ENCODE measurements at places on chromosomes 12 and 14.

GRCh38 chr14:50352584-50352983, 40.5 kb downstream of the DMAC2L start:
- no peak for DNase-seq

DNA sequence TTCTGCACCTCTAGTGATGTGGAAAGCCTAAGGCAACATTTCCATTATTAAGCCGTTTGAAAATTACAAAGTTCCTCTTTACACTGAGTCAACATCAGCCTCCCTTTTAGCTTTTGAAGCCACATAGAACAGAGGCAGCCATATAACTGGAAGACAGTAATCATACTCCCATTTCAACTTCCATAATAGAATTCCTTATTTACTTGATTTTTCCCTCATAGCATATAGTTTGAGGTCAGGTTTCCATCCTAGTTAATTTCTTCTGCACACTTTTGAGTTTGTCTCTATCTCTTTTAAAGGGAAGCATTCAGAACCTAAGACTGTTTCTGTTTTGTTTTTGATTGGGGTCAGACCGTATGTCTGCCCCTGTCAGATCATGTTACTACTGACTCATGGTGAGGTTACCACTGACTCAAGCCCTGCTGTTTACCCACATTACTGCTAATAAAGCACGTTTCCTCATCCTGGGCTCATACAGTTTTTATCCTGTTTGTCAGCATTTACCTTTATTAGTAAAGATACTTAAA, 161.0 kb downstream of the SLC38A4 start:
- no peak for DNase-seq

DNA sequence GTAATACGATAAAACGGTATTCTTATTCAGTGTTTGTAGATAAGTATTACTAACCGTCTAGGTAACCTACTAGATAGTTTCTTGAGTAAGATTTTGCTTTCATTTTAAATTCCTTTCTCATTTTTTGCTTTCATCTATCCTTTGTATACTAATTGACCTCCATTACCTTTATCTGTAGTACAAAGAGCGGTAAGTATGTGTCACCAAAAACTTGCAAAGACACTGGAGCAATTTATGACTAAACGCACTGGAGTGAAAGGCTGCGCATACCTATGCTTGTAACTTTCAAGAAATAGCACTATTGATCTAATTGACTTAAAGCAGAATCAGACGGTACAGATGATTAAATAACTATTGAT, 1.7 kb downstream of the ARHGAP5 start:
- DNase-seq: no peak

DNA sequence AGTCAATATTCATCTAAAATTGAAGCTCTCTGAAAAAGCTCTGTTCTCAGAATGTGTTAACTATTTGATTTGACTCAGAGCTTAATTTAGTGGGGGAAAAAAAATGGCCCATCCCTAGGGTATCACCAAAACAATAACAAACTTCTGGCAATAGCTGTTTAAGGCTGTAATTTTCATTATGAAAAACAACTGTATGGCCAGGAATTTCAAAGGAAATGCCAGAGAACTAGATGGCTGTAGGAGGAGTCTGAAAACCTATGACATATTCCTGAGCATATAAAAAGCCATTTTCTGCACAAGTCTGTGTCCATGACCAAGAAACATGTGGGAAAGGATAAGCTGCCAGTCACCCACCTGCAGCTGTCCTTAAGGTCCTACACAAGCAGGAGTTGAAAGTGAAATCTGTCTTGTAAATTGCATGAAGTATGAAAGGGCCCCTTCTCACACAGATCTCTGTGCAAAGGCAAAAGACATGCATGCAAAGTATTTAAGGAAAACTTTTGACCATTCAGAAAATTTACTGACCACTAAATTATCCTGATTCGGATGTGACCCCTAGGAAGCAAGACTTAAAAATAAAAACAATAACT, 299.1 kb downstream of the BTG1 start:
- DNase-seq: no peak

DNA sequence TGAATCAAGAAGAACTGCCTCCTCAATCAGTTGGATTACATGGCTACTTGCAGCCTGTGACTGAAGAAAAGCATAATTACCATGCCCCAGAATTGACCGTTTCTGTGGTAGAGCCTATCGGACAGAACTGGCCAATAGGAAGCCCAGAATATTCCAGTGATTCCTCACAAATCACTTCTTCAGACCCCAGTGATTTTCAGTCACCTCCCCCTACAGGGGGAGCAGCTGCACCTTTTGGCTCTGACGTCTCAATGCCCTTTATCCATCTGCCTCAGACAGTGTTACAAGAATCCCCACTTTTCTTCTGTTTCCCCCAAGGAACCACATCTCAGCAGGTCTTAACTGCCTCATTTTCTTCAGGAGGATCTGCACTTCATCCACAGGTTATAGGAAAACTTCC, 80.8 kb downstream of the RAD52 start:
- DNase-seq: no peak

Data from NCI-H1092 treated with DMSO at 0.1 percent for 48 hours (cell line).